AG04450 (cell line): ENCODE measurements at places on chromosomes 12 and 14. TPM values are rescaled to one million over a fixed set of nuclear protein-coding genes. Genes with fewer than 3 reads are reported as not detected.
A peak's percentile ranks its signal among the peaks of the same experiment; 100 is the strongest.

- DNase-seq, result peak; percentile 65
Observed at GRCh38 chr14:103718572-103718971, 3.0 kb downstream of the ZFYVE21 start.

DNA sequence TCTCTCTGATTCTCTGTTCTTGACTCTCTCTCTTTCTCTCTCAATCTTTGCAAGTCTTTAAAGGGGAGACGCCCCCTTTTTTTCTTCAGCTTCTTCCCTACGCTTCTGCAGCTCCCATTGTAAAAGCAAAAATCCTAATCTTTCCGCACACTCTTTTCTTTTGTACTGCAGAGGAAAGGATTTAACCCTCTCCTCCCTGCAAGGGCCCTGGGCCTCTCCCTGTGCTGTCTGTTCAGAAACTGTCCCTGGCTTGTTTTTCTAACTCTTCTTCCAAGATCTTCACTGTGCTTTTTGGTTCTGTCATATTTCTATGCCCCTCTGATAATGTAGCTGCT is 10.9 kb upstream of the SALL2 start:
- DNase-seq, result no peak

Gene DPY19L2
- 5.1 and 7.8 TPM in 2 replicates for polyA plus RNA-seq

Gene FBXL14
- polyA plus RNA-seq, result 3.2 and 4.8 TPM in 2 replicates

- no peak for DNase-seq
Observed at GRCh38 chr14:63988579-63988978, 135.8 kb downstream of the SYNE2 start.

DNA sequence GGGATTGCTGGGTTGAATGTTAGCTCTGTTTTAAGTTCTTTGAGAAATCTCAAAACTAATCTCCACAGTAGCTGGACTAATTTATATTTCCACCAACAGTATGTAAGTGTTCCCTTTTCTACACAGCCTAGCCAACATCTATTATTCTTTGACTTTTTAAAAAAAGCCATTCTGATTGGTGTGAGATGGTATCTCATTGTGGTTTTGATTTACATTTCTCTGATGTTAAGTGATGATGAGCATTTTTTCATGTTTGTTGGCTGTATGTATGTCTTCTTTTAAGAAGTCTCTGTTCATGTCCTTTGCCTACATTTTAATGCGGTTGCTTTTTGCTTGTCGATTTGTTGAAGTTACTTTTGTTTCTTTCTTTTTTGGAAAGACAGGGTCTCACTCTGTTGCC is 301.1 kb upstream of the OR4E1 start:
- no peak for DNase-seq

Gene RTL1
- polyA plus RNA-seq, result not detected in 2 replicates

Gene FGF6
- not detected in 2 replicates for polyA plus RNA-seq

DNA sequence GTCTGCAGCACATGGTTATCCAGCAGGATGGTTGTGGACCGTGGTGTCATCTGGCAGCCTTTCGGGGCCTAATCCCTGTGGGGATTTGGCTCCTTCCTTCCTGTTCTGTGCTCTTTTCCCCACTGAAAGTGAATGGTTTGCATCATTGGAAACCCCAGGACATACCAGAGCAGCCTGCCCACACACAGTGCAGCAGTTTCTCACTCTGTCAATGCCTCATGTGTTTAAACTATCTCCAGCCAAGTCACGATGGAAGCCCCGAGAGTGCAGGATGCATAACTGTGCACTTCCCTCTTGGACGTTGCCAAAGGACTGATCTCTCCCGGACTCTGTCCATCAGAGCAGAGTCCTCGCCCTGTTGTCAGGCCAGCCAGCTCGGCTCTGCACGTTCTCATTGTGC is 29.0 kb upstream of the AMN start:
- peak; percentile 93 for DNase-seq

DNA sequence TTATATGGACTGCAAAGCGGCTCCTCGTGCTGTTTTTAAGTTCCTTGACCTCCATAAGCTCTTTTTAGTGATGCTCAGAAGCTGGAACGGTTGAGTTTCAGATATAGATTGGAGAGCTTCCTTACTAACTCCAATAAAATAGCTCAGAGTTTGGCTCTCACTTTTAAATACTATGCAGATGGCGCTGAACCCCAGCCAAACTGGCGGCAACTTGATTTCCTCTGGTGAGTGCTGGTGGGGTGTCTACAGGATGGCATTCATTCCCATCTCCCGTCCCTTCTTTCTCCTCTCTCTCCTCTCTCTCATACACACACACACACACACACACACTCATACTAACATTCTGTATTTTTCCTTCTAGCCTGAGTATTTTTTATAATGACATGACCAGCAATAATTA is 346.3 kb downstream of the ETNK1 start:
- DNase-seq, result no peak

- DNase-seq, result no peak
Observed at GRCh38 chr14:99534863-99535262, 53.7 kb downstream of the CCNK start.

DNA sequence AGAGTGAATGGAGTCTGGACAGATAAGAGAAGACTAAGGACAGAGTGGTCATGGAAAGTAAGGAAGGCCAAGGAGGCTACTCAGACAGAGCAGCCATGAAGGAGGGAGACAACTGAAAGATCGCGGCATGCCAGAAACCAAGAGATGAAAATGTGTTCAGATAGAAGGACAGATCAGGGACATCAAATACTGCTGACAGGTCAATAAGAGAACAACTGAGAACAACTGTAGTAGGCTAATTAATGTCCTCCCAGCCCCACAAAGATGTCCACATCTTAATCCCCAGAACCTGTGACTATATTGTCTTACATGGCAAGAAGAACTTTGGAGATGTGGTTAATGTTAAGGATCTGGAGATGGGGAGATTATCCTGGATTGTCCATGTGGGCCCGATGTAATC is 15.0 kb upstream of the HELB start:
- no peak for DNase-seq

Gene KRT71
- not detected in 2 replicates for polyA plus RNA-seq

- no peak for DNase-seq
Observed at GRCh38 chr12:54033106-54033979, 493 bp downstream of the HOXC5 start.
